Activated CD4-positive, alpha-beta memory T cell treated with anti-CD3 and anti-CD28 coated beads, Interleukin-2, amount 10 ng/mL, durations not matched to agents 7 days and 5 days (primary cell): ENCODE measurements at places on chromosomes 5 and 9. TPM values are rescaled to one million over a fixed set of nuclear protein-coding genes. Genes with fewer than 3 reads are reported as not detected.

ANXA2R gene
- 28.3 TPM for total RNA-seq

LCN12 gene
- 2.5 TPM for total RNA-seq

MAMDC4 gene
- 12.5 TPM for total RNA-seq

GRCh38 chr5:100898504-100899346 is 4.4 kb downstream of the ST8SIA4 start:
- no peaks in the 10 kb centered on the region for H3K27me3 ChIP-seq
- H3K27ac ChIP-seq, result peak overlapping the region; percentile 99
- DNase-seq, result no peak
- peak overlapping the region; percentile 97 for H3K4me3 ChIP-seq
- H3K4me1 ChIP-seq, result peaks cover 47% of the 10 kb centered on the region

- no peaks in the 10 kb centered on the region for H3K27me3 ChIP-seq
- H3K36me3 ChIP-seq, result no peaks in the 10 kb centered on the region
- no peak for DNase-seq
- no peak overlapping the region for H3K4me3 ChIP-seq
- no peak overlapping the region for H3K27ac ChIP-seq
Observed at GRCh38 chr5:163248333-163248732, 189.1 kb upstream of the CCNG1 start.

DNA sequence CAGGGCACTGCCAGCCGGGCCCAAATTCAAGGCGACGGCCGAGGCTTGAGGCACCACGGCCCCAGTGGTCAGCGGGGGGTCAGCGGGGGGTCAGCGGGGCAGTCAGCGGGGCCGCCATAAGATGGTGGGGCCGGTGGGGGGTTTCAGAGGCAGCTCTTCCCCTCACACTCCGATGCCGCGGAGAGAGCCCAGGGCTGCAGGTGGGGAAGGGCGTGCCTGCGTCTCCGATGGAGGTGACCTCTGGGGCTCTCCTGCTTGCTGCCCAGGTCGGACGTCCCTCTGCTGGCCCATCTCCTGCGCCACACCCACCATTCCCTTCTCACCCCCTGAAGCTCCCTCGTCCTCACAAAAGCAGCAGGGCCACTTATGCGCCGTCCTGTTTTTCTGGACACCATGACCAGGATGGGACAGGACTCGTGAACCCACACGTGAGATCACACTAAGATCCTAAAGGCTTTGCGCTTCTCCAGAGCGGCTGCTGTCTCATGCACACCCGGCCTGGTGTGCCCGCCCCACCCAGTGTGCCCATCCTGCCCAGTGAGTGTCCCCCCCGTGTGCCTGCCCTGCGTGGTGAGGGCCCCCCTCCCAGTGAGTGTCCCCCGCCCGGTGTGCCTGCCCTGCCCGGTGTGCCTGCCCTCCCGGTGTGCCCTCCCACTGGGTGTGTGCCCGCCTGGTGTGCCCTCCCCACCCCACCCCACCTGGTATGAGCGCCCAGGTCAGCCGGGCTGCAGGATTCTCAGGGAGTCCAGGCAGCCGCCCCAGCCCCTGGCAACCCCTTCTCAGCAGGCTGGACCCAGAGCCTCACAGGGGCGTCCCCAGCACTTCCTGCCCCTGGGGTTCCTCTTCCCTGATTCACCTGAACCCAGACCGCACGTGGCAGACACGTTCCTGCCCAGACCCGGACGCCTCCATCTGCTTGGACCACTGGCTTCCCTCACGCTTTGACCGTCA is 48.7 kb upstream of the NKD2 start:
- peaks cover 65% of the 10 kb centered on the region for H3K4me1 ChIP-seq
- H3K36me3 ChIP-seq, result peaks cover 4% of the 10 kb centered on the region
- H3K27me3 ChIP-seq, result peaks cover 18% of the 10 kb centered on the region
- H3K4me3 ChIP-seq, result no peak overlapping the region

DNA sequence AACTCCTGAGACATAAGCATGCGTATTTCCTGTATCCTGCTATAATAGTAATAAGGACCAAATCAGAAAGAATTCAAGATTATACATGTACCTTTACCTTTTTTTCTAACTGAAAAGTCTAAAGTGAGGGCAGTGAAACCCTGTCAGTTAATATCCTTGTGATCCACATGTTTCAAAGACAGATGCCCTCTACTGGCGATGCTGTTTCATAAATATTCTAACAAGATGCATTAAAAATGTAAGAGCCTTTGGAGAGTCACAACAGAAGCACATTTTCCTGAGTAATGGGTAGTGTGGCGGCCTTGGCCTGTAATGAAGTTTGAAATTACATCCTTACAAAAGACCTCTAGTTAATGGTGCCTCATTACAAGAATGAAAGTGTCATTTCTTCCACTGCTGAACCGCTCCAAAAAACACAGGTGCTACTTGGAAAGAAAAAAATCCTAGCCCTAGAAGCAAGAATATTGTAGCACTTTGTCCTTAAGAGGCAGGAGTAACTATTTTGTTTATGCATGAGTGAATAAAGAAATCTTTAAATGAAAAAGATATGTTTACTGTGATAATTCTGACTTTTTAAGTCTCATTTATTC is 232.6 kb downstream of the EPB41L4A start:
- DNase-seq, result no peak
- H3K27ac ChIP-seq, result no peak overlapping the region
- H3K4me1 ChIP-seq, result no peaks in the 10 kb centered on the region
- no peaks in the 10 kb centered on the region for H3K36me3 ChIP-seq
- H3K4me3 ChIP-seq, result no peak overlapping the region

DNA sequence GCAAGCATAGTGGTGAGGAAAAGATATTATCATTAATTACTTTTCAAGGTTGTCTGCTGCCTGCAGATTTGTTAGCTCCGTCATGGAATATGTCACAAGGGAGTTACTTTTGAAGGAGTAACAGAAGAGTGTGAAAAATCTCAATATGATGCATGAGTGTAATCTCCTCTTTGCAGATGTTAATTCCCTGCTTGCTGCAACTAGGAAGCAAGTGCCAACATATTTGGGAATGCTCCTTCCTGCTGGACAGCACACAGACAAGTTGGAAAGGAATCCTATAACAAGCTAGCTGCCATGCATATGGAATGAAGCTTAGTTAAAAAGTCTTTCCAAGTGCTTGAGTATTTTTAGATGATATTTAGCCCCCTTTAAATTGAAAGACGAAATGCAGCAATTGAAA is 2023.6 kb upstream of the CDH6 start:
- H3K27ac ChIP-seq, result no peak overlapping the region
- no peak overlapping the region for H3K4me3 ChIP-seq
- no peaks in the 10 kb centered on the region for H3K27me3 ChIP-seq
